Caco-2 (cell line): ENCODE measurements at places on chromosomes 7 and 10.

DNA sequence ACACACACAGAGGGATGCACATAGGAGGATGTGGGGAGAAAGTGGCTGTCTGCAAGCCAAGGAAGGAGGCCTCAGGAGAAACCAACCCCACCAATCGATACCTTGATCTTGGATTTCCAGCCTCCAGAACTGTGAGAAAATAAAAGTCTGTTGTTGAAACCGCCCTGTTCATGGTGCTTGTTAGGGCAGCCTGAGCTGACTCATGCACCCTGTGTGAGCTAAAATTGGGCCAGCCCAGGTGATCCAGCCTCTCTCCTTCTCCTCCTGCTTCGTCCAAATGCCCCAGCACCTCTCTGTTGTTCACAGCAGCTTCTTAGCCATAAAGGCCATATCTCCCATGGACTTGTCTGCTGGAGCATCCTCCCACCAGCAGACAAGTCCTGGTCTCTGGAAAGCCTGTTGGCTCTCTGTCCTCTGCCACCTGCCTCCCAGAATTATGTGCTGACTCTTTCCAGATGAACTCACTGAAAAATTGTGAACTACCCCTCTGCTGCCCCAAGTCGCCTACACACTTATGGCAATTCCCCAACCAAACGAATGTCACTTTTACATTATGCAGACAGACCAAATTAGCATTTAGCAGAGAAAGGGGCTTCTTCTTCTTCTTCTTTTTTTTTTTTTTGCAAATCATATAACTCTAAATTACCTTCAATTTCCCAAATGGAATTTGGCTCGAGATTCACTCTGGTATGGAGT is 30.2 kb upstream of the CARD11 start:
- DNase-seq: no peak
- H3K27ac ChIP-seq: no peak overlapping the region
- no peaks in the 10 kb centered on the region for H3K27me3 ChIP-seq
- H3K4me3 ChIP-seq: no peak overlapping the region

DNA sequence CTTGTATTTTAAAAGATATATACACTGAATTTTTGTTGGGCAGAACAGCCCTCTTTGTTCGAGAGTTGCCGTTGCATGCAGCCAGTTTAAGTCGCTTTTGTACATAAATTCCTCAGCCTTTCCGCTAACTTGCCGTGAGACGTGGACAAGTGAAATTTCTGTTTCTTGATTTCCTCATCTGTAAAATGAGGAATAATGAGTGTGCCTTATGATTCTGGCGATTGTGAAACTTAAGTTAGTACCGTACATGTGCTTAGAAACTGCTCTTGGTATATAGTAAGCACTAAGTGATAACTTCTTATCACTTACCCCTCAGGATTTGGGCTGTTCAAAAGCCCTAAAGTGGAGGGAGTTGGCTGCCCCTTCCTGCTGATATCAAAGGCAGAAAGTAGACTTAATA is 1.4 kb downstream of the CCNJ start:
- H3K27me3 ChIP-seq: no peaks in the 10 kb centered on the region
- no peak for DNase-seq
- peaks cover 36% of the 10 kb centered on the region for H3K4me1 ChIP-seq
- no peaks in the 10 kb centered on the region; the same call in 1 of the 2 replicates for H3K36me3 ChIP-seq
- H3K4me3 ChIP-seq: peak overlapping the region; percentile 97
- H3K27ac ChIP-seq: peak overlapping the region; percentile 93

DNA sequence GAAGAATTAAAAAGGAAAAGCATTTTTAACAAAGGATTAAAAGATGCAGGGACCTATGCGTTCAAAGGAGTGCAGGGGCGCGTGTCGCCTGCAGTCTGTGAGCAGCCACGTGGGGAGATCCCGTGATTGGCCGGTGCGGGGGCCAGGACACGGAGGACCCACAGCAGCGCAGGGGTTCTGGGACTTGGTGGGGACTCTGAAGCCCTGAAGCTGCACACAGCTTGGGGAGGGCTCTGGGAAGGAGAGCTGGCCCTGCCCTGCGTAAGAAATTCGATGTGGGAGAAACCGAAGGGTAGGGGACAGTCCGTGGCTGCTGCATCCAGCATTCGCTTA is 268.1 kb downstream of the KLF6 start:
- no peaks in the 10 kb centered on the region for H3K4me1 ChIP-seq
- H3K36me3 ChIP-seq: no peaks in the 10 kb centered on the region

DNA sequence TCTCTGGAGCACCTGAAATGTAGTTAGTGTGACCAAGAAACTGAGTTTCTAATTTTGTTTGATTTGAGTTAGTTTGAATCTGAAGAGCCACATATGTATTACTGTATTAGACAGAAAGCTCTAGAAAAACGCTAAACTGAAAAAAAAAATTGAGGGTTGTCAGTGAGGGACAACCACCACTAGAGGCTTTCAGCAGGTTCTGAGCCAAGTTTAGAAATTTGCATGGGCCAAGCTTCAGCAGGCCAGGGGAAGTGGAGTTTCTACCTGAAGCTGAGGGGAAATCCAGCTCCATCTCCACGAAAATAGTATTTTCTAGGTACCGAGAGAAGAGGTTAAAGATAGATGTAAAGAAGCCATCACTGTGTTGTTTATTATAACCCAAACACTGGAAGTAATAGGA is 77.9 kb upstream of the PLXNA4 start:
- H3K27me3 ChIP-seq: no peaks in the 10 kb centered on the region; the same call in 1 of the 2 replicates
- no peak overlapping the region for H3K4me3 ChIP-seq
- no peaks in the 10 kb centered on the region for H3K4me1 ChIP-seq
- no peak overlapping the region for H3K27ac ChIP-seq
- no peak for DNase-seq
- H3K36me3 ChIP-seq: no peaks in the 10 kb centered on the region

DNA sequence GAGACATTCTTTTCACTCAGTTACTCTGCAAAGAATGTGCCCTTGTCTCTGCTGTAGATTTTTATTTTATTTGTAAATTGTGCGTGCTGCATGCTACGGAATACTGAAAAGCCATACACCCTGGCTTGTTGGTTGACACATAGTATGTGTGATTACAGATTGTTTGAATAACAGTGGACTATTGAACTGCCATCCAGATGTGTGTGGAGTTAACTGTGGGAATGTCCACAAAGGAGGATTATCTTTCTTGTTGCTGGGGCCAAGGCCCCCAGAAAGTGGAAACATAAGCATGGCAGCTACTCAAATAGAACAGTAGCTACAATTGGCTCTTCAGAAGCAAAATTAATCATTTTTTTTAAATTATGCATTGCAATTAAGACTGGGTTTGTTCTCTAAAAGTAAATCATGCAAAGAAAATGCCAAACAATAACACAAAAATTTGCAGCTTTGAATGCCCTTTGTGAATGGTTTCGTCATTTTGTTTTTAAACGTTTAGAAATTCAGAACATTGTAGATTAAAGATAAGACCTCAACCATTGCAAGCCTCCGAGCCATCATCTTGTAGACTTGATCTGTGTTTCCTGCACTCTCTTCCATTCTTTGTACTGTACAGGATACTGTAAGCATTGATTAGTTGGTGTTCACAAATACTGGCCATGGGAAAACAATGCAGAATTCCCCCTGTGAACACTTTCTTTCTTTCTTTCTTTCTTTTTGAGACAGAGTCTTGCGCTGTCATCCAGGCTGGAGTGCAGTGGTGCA is 210.3 kb upstream of the TCF7L2 start:
- no peak overlapping the region for H3K4me3 ChIP-seq
- H3K27ac ChIP-seq: peak overlapping the region; percentile 68
- H3K27me3 ChIP-seq: no peaks in the 10 kb centered on the region
- H3K36me3 ChIP-seq: no peaks in the 10 kb centered on the region
- H3K4me1 ChIP-seq: peaks cover 60% of the 10 kb centered on the region
- peak; percentile 70 for DNase-seq

DNA sequence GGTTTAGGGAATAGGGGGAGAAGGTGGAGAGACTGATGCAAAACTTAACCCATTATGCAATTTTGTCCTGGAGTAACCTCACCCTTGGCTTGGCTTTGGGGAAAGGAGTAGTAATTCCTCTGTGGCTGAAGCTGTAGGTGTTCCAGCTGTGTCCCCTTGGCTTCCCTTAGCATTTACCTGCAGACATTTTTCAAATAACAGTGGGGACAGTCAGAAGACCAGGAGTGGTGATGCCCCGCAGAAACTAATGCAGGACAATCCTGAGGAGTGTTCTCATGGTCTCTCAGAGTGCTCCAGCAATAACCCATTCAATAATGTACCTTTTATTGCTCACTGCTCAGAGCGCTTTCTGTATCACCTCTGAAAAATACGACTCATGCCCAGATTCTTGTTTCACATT is 282.1 kb downstream of the ZEB1 start:
- H3K36me3 ChIP-seq: no peaks in the 10 kb centered on the region
- no peak overlapping the region for H3K4me3 ChIP-seq
- H3K4me1 ChIP-seq: no peaks in the 10 kb centered on the region
- no peak for DNase-seq
- H3K27ac ChIP-seq: no peak overlapping the region
- H3K27me3 ChIP-seq: no peaks in the 10 kb centered on the region; the same call in 1 of the 2 replicates

DNA sequence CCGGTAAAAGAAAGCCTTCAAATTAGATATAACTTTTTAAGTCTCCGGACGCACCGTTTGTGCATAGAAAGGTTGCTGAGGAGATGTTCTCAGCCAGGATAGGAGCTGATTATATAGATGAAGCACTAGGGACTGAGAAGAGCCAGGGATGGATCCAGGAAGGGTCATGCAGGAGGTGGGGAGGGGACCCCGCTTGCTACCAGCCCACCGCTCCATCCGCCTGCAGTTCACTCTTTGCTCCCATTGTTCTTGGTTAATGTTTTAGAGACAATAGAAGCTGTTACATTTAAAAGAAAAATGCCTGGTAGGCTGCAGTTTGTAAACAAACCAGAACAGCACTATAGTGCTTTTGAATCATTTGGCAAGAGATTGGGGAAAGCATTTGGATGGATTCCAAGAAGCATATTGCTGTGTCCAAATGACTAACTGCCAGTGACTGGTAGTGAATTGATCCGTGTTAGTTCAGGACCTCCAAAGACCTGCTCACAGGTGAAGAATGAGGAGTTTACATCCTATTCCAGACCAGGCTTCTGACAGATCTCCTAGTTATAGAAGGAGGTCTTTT is 175.9 kb upstream of the TAC1 start:
- no peaks in the 10 kb centered on the region for H3K4me1 ChIP-seq
- H3K4me3 ChIP-seq: no peak overlapping the region
- H3K36me3 ChIP-seq: no peaks in the 10 kb centered on the region
- no peak for DNase-seq
- H3K27ac ChIP-seq: no peak overlapping the region
- no peaks in the 10 kb centered on the region for H3K27me3 ChIP-seq

- no peaks in the 10 kb centered on the region for H3K36me3 ChIP-seq
- no peaks in the 10 kb centered on the region for H3K27me3 ChIP-seq
- DNase-seq: no peak
Observed at GRCh38 chr7:111138586-111138985, 47.7 kb downstream of the LRRN3 start.

- no peak overlapping the region for H3K27ac ChIP-seq
- H3K4me3 ChIP-seq: no peak overlapping the region
- no peaks in the 10 kb centered on the region for H3K27me3 ChIP-seq
- DNase-seq: no peak
- no peaks in the 10 kb centered on the region for H3K4me1 ChIP-seq
Observed at GRCh38 chr7:50640779-50641178, 75.6 kb upstream of the DDC start.

DNA sequence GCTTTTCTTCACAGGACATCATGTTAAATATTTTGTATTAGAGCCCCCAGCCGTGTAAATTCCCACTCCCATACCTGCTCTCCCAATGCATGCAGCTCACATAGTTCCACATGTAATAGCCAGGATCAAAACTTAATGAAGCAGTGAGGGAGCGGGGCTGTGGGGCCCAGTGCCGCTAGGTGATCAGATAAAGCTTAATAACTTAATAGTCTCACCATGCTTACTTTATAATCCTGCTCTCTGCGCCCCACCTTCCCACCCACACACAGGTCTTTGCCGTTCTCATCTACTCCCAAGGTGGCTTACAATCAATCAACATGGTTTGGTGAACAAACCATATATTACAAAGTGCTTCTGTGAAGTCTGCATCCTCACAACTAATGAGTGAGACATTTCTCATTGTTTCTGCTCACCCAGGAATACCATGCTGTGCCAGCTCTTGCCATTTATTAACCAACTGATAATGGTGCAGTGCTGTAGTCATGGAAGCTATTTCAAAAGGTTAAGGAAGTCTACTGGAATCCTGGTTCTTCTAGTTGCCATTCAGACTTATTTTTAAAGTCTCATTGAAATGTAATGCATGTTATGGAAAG is 156.4 kb downstream of the CTTNBP2 start:
- H3K36me3 ChIP-seq: no peaks in the 10 kb centered on the region
- peaks cover 14% of the 10 kb centered on the region for H3K4me1 ChIP-seq
- no peak for DNase-seq
- no peaks in the 10 kb centered on the region for H3K27me3 ChIP-seq

DNA sequence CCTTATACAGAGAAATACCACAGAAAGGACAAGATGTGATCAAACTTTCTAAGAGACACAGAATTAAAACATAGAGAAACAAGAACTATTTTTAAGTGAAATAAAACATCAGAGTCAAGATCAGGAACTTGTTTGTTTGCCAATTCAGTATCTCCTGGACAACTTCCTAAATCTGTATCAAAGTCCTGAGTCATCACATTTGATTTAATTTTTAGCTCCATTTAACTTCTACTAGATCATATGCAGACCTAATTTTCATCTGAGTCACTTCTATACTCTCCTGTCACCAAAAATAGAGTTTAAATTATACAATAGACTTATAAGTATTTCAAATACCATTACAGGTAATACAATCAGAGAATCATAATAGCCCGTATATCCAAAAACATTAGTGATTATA is 268.1 kb downstream of the PRKG1 start:
- H3K36me3 ChIP-seq: no peaks in the 10 kb centered on the region
- H3K4me3 ChIP-seq: no peak overlapping the region
- H3K27me3 ChIP-seq: no peaks in the 10 kb centered on the region
- H3K27ac ChIP-seq: no peak overlapping the region

- no peak overlapping the region for H3K4me3 ChIP-seq
- no peak overlapping the region for H3K27ac ChIP-seq
- H3K27me3 ChIP-seq: no peaks in the 10 kb centered on the region
- no peaks in the 10 kb centered on the region; the same call in 1 of the 2 replicates for H3K36me3 ChIP-seq
- no peak for DNase-seq
- no peaks in the 10 kb centered on the region for H3K4me1 ChIP-seq
Observed at GRCh38 chr10:35058134-35058533, 32.0 kb downstream of the CUL2 start.

GRCh38 chr10:33461295-33461640 is 126.8 kb upstream of the NRP1 start:
- no peaks in the 10 kb centered on the region for H3K36me3 ChIP-seq
- H3K4me1 ChIP-seq: peaks cover 7% of the 10 kb centered on the region; the same call in 1 of the 2 replicates
- DNase-seq: no peak
- H3K4me3 ChIP-seq: no peak overlapping the region
- H3K27me3 ChIP-seq: no peaks in the 10 kb centered on the region
